AG08395 (cell line): ENCODE measurements at places on chromosomes 13 and 19.

- DNase-seq = no peak
Observed at GRCh38 chr13:21734961-21735360, 64.1 kb downstream of the FGF9 start.

- no peak for DNase-seq
Observed at GRCh38 chr19:1809678-1810077, 2.4 kb downstream of the ATP8B3 start.

DNA sequence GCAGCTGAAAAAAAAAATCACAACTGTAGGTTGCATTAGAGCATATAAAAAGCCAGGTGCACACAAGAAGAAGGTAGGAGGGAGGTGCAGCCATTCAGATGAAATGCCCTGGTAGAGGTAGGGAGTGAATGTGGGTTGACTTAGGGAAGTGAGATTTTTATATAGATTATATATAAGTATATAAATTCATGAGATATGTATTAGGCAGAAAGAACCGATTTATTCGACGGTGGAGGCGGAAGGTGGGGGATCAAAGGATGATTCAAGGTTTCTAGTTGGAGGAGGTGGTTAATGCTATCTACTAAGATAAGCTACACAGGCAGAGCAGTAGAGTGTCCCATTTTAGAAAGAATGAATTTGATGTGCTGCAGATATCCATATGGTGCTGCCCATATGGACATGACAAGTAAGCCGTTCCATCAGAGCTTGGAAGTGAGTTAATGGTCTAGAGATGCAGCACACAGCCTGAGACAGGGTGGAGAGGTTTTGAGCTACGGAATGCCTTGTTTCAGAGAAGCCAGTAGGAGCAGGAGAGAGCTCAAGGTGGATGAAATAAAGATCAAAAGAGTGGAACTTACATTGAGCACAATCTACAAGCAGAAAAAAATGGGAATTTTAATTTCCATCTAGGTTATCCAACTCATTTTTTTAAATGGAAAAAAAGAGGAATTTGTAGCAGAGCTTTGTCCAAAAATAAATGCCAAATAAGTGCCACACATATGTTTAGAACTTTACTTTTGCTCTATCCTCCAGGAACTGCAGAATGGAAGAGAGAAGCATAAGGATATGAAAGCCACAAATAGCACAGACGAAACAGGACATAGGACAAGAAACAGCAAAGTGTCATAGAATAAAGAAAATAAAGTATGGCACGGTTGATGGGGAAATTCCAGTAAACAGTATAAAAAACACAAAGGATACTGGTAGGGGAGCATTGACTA, 177.3 kb downstream of the PCDH9 start:
- no peak for DNase-seq

DNA sequence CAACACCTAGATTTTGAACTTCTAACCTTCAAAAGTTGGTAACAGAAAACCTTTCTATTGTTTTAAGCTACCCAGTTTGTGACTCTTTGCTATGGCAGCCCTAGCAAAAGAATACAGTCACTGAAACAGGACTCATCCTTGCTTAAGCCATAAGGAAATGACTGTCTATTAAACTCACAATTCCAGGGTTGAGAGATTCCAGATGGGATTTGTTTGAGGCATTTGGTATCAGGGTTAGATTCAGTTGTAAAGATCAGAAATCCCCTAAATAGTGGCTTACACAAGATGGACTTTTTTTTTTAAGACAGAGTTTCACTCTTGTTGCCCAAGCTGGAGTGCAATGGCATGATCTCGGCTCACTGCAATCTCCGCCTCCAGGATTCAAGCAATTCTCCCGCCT, 41.1 kb upstream of the RGCC start:
- no peak for DNase-seq

GRCh38 chr19:40700083-40700482, 9.6 kb upstream of the NUMBL start:
- no peak for DNase-seq

DNA sequence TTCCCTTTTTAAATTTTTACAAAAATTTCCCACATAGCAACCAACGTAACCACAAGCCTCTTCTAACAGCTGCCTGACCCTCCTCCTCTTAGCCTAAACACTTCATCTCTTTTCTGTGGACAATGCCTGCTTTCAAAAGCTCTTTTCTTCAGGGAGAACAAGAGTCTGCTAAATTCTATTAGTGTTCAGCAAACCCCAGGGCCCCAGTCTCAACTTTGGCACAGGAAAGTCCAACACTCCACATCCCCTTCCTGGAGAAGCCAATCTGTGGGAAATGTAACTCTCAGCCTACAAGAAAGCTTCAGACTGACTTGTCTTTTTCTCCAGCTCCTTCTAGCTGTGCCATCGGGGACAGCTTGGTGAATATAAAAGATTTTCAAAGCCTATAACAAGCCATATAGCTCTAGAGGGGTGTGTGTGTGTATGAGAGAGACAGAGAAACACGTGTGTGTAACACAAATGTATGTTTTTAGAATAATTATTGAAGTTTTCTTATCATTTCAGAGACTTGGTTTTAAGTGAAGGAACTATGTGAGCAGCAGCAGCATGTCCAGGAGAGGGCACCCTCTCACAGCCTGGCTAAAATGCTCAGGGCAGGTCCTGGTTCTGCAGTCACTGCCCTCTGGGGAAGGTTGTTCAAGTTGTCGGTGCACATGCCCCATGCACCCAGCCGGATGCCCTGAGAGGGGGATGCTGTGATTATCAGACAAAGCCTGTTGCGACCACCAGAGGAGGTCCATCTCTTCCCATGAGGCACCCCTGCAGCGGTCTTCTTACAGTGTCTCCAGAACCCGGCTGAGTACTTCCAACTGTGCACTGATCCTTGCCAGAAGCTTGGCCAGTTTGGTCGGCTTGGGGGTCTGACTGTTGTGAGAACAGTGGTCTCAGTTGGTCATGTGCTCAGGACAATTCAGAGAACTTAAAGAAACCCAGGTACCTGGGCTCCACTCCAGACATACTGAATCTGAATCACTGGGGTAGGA, 34.4 kb downstream of the CCDC70 start:
- DNase-seq = peak; percentile 81

- no peak for DNase-seq
Observed at GRCh38 chr19:5863030-5863665, 7.2 kb downstream of the FUT5 start.

GRCh38 chr13:110390567-110390966, 83.5 kb downstream of the COL4A2 start:
- peak; percentile 38 for DNase-seq

- peak; percentile 35 for DNase-seq
Observed at GRCh38 chr13:45441633-45442032, 23.1 kb upstream of the COG3 start.

DNA sequence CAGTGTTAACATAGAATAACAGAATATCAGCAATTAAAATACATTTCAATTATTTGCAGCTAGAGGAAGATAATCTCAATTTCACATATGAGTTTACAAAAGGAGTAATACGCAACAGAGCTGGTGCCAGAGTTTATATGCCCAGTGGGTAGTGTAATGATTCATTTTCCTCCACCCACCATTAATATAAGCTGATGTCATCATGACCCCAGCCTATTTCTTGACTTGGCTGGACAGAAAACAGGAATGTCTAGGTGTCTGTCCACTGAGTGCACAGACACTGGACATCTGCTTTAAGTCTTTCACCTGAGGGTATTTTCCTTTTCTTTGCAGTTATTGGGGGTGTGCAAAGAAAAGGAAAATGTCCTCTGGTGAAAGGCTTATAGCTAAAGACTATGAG, 335.5 kb downstream of the TBC1D4 start:
- no peak for DNase-seq

- no peak for DNase-seq
Observed at GRCh38 chr13:94617389-94618000, 15.8 kb downstream of the GPR180 start.

GRCh38 chr19:6061376-6062130, 48.7 kb downstream of the RFX2 start:
- no peak for DNase-seq

- DNase-seq = no peak
Observed at GRCh38 chr13:99819967-99820366, 151.6 kb downstream of the ZIC5 start.

DNA sequence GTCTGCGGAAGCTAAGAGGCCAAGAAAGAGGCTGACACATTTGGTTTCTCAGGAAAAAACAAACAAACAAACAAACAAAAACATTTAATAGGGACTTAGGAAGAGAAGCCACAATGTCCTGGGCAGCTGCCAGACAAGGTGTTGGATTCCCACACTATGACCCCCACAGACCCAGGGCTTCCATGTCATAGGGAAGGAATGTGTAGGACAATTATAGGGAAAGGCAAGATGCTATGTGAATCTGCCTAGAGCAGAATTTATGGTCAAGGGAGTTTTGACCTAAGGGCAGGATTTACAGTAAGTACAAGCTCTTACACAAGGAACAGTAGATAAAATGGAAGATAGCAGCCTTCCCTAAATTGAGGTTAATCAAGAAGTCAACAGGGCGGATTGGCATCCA, 9.1 kb upstream of the CDADC1 start:
- DNase-seq = no peak

DNA sequence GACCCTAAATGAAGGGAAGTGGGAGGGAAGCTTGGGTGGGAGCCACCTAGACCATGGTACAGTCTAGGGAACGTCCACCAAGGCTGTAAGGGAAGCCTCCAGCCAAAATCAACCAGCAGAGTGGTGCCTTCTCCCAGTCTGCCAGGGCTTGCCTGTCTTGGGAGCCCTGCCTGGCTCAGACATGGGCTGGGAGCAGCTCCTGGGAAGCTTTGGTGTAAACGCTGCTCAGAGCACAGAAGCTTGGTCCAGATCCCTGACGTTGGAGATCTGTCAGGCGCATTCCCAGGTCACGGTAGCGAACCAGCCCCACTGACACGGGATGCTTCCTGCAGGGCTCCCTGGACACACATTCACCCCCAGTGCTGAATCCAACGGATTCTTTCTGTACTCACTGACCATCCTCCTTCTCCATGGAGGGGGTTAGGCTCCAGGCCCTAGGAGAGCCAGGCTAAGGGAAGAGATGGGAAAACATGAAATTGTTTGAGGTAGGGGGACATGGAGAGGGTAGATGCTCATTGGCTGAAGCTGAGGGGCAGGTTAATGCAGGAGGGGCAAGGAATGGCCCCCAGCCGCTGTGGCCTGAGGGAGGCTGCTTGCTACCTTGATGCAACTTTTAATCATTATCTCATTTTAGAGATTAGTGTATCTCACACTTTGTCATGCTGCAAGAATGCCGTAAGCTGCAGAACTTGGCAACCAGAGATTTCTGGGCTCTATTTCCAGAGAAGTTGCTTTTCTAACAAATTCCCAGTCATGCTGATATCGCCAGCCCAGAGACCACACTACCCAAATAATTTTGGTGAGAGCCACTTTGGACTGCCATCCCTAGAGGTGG, 195.8 kb downstream of the UQCRFS1 start:
- DNase-seq = no peak

DNA sequence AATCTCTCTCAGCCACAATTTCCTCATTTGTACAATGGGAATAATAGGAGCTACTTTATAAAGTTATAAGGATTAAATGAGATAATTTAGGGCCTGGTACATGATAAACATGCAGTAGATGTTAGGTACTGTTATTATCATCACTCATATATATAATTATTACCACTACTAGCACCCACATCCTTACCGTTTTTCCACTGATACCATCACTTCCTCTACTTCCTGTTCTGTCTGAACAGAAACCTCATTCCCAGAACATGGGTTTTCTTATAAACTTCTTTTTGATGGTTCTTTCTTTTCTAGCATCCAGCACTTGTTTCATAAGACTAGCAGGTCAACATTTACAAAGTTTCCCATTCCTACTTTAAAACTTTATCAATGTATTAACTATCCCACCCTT, 6.3 kb downstream of the CDADC1 start:
- no peak for DNase-seq

DNA sequence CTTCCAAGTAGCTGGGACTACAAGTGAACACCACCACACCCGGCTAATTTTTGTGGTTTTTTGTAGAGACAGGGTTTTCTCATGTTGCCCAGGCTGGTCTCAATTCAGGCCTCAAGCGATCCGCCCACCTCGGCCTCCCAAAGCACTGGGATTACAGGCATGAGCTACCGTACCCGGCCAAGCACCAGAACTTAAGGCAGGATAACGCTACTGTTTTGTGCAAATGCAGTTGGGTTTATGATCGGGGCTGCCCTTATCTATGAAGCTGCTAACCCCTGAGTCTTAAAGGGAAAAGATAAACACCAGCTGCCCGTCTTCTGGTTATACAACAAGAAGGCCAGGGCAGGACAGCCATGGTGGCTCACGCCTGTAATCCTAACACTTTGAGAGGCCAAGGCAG, 12.6 kb upstream of the TM6SF2 start:
- no peak for DNase-seq

DNA sequence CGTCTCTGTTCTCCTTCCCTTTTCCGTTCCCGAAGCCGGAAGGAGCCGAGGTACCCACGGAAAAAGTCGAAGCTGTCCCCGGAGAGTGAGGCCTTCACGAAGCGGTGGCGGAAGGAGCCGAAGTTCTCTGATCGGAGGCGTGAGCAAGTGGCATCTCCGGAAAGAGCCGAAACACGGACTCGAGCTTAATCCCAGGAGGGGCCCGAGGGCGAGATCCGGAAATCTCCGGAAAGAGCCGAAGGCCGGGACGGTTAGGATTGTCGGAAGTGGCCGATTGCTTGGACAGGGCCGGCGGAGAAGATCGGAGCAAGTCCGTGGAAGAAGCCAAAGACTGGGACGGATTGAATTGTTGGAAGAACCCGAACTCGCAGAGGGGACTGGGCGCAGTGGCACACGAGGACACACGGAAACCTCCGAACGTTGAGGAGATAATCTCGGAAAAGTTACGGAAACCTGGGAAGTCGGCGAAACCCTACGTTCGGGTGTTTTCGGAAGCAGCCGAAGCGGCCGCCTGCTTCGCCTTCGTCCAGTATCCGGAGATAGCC, 440 bp upstream of the U2AF2 start:
- peak; percentile 94 for DNase-seq

DNA sequence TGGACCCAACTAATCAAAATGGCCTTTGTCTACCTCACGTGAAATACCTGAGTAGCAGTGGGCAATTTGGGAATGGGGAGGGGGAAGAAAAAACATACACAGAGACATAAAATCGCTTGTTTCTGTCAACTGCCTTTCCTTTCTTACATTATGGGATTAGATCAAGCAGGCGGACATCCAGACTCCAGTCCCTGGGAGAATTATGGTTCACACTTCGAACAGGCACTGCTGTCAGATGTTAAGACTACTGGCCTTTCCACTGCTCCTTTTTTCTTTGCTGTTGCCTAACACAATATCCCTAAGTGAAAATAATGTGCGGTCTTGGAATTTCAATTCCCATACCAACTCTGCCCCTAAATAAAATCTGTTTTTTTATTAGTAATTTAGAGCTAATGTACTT, 1719.7 kb upstream of the SLC10A2 start:
- DNase-seq = no peak

GRCh38 chr13:41675306-41675705, 218.0 kb downstream of the RGCC start:
- peak; percentile 60 for DNase-seq

DNA sequence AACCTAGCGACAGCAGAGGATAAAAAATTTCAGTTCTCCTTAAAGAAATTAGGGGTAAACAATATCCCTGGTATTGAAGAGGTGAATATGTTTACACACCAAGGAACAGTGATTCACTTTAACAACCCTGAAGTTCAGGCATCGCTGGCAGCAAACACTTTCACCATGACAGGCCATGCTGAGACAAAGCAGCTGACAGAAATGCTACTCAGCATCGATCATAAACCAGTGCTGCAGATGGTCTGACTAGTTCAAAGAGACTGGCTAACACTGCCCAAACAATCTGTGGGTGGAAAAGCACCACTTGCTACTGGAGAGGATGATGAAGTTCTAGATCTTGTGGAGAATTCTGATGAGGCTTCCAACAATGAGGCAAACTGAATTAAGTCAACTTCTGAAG, 19.9 kb upstream of the ACOD1 start:
- DNase-seq = no peak
